Thymus (tissue), 14 donors: ENCODE measurements at places on chromosomes 12 and 14. TPM values are rescaled to one million over a fixed set of nuclear protein-coding genes. Genes with fewer than 3 reads are reported as not detected.

DNA sequence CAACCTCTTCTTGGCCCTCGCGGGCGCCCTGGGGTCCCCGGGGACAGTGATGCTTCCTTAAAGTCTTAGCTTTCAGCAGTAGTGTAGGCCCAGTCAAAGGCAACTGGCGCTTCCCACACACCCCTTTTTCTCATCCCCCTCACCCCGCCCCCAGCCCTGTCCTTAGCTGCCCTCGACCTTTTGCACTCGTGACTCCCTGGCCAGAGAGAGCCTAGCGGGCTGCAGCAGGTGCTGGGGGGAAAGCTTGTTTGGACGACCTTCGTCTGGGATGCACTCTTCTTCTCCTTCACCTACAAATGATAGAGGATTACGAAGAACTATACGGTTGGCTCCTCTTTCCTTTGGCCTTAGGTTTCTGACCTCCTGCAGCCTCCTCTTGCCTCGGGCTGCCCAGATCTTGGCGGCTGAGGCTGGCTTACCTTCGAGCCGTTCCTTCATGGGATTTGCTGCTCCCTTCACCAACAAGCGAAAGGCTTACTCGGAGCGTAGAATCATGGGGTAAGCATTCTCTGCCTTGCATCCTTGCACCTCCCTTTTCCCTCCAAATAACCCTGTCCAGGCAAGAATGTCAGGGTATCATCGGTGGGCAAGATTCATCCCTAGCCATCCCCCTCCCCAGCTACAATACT is 815 bp downstream of the COQ10A start:
- no peak overlapping the region for H3K27ac ChIP-seq
- H3K4me3 ChIP-seq = peak overlapping the region; percentile 72
- H3K36me3 ChIP-seq = peaks cover 36% of the 10 kb centered on the region

DNA sequence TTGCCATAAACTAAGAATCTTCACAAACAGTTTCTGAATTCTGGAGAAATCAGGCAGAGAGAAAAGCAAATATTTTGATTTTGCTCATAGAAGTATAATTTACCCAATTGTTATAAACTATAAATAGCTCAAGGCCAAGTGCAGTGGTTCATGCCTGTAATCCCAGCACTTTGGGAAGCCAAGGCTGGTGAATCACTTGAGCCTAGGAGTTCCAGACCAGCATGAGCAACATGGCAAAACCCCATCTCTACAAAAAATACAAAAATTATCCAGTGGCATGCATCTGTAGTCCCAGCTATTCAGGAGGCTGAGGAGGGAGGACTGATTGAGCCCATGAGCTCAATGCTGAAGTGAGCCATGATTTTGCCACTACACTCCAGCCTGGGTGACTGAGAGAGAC is 19.6 kb upstream of the MMP19 start:
- no peaks in the 10 kb centered on the region for H3K4me1 ChIP-seq
- H3K27ac ChIP-seq = no peak overlapping the region
- no peaks in the 10 kb centered on the region for H3K36me3 ChIP-seq

- H3K27me3 ChIP-seq = no peaks in the 10 kb centered on the region
- H3K36me3 ChIP-seq = no peaks in the 10 kb centered on the region
- DNase-seq = no peak
- H3K4me3 ChIP-seq = no peak overlapping the region
- H3K27ac ChIP-seq = no peak overlapping the region
Observed at GRCh38 chr12:68856510-68856909, 48.5 kb downstream of the MDM2 start.

CELA1 gene
- 0.71 TPM for polyA plus RNA-seq

SMAGP gene
- polyA plus RNA-seq = 6.5 TPM

- no peak overlapping the region for H3K27ac ChIP-seq
- no peaks in the 10 kb centered on the region for H3K4me1 ChIP-seq
- no peak for DNase-seq
- H3K27me3 ChIP-seq = no peaks in the 10 kb centered on the region
Observed at GRCh38 chr12:92810370-92810769, 107.6 kb downstream of the PLEKHG7 start.

DNA sequence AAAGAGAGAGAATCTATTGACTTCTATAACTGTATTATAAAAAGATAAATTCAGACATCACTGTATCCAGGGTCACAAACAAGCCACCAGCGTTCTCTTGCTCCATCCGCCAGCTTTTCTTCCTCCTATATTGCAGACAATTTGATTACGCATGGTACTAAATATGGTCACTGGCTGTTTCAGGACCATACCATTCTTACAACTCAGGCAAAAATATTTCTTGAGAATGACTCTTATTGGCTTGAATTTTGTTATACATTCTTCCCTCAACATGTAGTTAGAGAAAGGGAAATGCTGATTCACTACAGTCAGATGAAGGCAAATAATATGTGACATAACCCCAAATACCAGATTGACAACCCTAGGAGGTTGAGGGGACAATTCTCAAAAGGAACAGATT is 101.3 kb downstream of the SLC6A15 start:
- no peaks in the 10 kb centered on the region for H3K4me1 ChIP-seq
- no peaks in the 10 kb centered on the region for H3K27me3 ChIP-seq
- DNase-seq = no peak
- no peak overlapping the region for H3K27ac ChIP-seq
- no peak overlapping the region for H3K4me3 ChIP-seq
- no peaks in the 10 kb centered on the region for H3K36me3 ChIP-seq

DNA sequence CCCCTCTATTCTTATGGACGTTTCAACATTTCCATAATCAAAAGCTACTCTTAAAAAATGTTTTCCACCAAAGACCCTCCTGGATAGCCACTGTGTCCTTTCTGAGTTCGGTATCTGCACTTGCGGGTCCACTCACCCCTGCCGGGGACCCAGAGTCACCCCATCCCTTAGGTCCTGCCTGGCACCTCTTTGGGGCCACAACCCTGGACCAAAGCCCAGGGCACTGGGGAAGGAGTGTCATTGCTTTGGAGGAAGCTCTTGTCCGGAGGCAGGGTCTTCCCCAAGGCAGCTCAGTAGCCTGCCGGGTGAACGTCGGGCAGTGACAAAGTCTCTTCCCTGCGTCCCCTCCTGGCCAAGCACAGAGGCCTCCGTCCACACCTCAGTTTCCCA is 129.6 kb downstream of the RFLNA start:
- no peak for DNase-seq
- no peak overlapping the region for H3K4me3 ChIP-seq
- H3K4me1 ChIP-seq = no peaks in the 10 kb centered on the region
- no peaks in the 10 kb centered on the region for H3K27me3 ChIP-seq
- H3K36me3 ChIP-seq = peaks cover 95% of the 10 kb centered on the region
- H3K27ac ChIP-seq = no peak overlapping the region

GRCh38 chr14:100429537-100429936 is 106.4 kb downstream of the SLC25A47 start:
- H3K4me3 ChIP-seq = no peak overlapping the region
- H3K4me1 ChIP-seq = peaks cover 11% of the 10 kb centered on the region
